ENCODE measurements at places on chromosomes 12 and 14.
A peak's percentile ranks its signal among the peaks of the same experiment; 100 is the strongest.

DNA sequence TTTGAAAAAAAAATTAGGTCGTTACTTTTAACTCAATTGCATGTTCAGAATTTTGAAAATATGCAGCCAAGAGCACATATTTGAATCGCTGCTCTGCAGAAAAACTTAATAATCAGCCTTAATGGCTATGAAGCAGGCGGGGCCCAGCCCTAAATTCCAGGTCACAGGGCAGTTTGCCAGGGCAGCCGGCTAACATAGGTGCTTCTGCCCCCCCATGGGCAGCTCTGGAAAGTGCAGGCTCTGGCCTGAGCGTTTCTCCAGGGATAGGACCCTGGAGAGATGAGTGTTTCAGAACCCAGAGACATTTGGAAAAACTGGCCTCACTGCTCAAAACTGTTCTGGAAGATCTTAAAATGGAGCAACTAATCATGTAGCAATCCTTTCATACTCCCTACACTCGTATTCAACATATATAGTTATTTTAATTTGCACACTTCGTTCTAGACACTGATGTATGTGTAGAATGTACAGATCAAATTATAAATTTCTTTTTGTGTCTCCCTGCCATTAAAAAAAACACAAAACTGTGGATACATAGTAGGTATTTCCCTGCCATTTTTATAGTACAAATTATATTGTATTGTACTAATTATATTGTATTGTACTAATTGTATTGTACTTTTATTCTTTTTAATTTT is 26.0 kb upstream of the PTGR2 start:
- peak; percentile 69 for DNase-seq

GRCh38 chr12:65875640-65876071 is 51.4 kb downstream of the HMGA2 start:
- no peak for DNase-seq

DNA sequence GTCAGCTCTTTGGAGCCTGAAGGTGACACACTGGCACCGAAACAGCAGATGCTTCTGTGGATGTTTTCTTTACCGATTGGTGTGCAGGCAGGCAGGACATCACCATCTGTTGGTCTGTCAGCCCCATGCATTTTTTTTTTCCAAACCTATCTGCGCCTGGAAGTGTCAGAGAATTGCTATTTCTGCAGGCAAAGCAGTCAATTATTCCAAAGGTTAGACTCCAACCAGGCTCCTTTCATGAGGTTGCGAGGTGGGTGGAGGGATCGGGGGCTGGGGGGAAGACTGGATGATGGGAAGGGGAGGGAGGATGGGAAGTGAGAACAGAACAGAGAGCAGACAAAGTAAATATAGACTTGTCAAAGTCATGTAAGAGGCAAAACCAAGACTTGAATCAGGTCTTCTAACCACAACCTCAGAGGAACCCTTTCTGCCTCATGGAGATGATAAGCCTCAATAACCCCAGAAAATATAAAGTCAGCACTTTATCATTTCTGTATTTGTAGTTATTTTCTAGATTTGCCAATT is 117.7 kb downstream of the OTOGL start:
- DNase-seq = no peak

DNA sequence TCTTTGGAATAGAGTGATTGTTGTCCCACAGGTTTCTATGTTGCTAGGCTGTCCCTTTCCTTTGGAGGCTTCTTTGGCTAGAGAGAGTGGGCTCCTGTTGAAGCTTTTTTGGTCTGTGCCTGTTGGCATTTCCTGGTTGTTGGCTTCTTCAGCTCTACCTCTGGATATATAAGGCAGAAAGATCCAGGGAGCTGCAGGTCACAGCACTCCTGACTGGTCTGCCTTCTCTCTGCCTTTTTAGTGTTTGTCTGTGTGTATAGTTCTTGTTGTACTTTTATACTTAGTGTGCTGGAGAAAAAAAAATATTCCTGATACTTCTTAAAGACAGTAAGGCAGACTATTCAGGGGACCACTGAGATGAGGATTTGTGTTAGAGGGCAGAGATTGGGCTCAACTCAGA is 202.7 kb downstream of the FBXL14 start:
- no peak for DNase-seq

- no peak for DNase-seq
Measured at GRCh38 chr12:52210186-52210924, 18.5 kb upstream of the KRT80 start.

GRCh38 chr12:75345531-75345930 is 11.1 kb downstream of the GLIPR1L1 start:
- no peak for DNase-seq

GRCh38 chr12:63318933-63319332 is 167.9 kb upstream of the AVPR1A start:
- no peak for DNase-seq

GRCh38 chr12:15886372-15887042 is 4.3 kb downstream of the STRAP start:
- DNase-seq = no peak

GRCh38 chr14:92400579-92401444 is 77.8 kb downstream of the SLC24A4 start:
- no peak for DNase-seq

GRCh38 chr14:57816568-57817284 is 49.2 kb downstream of the SLC35F4 start:
- DNase-seq = no peak

DNA sequence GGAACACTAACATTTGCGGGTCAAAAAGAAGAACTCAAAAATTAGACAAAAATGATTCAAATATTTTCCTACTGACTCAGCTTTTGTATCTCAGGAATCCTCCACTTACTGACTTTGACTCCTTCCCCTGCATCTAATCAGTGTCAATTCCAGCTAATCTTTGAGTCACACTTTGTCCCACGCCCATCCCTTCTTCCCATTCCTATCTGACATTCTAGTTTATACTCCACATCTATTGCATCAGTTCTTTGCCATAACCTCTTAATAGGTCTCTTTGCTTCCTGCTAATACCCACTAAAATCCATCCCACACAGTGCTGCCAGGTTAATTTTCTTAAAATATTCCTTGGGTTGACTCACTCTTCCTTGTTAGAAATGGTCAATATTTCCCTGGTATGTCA is 19.1 kb downstream of the BBS10 start:
- DNase-seq = no peak

- no peak for DNase-seq
Measured at GRCh38 chr14:54867011-54867410, 35.6 kb downstream of the GCH1 start.

DNA sequence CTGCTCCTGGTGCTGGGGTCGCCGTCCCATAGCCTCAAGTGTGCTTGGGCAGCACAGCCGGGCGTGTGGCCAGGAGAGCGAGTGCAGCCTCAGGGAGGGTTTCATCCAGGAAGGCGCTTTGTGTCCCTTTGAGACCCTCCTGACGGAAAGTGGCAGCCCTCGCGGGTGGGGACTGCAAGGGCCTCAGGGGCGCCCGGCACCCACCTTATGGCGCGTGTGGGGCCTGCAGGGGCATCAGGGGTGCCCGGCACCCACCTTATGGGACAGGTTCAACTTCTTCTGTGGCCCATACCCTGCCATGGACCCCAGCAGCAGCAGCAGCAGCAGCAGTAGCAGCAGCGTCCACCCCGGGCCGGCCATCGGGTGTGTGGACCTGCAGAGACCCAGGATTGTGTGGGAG is 4.5 kb downstream of the LRCOL1 start:
- no peak for DNase-seq

DNA sequence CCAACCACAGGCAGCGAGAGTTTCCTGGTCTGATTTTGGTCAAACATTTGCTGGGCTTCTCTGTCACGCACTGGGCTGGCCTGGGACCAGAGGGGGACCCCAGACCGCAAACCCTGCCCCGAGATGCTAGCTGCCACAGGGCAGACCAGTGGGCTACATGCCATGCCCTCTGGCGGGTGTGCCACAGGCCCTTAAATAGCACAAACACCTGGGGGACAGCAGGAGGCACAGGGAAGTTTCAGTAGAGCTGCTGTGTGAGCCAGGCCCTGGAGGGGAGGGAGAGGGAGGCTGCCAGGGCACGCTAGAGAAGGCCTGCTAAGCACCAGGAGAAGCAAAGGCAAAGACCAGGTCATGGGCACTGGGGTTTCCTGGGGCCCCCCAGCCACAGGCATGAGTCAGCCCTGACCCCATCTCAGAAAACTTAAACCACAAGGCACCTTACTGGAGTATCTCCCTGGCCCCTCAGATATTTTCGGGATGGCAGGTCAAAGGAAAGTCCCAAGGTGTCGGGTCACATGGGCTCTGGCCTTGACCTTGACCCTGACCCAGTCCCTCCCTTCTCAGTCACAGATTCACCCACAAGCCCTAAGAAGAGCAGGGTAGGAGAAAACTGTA is 29.2 kb downstream of the ITPK1 start:
- DNase-seq = no peak

DNA sequence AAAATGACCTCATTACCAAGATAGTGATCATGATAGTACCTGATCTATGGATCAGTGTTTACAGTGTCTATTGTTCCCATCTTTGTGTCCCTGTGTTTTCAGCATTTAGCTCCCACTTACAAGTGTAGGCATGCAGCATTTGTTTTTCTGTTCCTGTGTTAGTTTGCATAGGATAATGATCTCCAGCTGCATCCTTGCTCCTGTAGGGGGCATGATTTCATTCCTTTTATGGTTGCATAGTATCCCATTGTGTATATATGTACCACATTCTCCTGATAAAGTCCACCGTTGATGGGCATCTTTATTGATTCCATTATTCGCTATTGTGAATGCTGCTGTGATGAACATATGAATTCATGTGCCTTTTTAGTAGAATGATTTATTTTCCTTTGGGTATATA is 215.4 kb upstream of the NAV3 start:
- no peak for DNase-seq

Data from stimulated activated CD4-positive, alpha-beta T cell treated with anti-CD3 and anti-CD28 coated beads, Interleukin-1b, Interleukin-23, amount 100 ng/mL, for 1 hour (primary cell).